Dorsolateral prefrontal cortex (tissue), 122 donors: ENCODE measurements at places on chromosomes 6 and 20.

DNA sequence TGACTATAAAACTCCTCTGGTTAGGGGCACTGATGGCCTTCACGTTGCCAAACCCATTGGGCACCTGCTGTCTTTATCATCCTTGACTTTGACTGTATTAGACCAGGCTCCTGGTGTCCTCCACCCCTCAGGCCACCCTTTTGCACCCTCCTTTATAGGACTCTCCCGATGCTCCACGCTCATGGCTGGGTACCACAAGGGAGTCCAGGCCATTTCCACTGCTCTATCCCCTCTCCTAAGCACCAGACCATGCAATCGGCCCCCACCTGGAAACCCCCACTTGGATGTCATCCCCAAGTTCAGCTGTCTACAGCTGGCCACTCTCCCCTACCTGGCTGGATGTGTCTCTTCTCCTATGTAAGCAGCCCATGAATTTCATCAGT is 115.2 kb downstream of the TOX2 start:
- no peak for DNase-seq

- no peak for DNase-seq
Measured at GRCh38 chr20:6178537-6178936, 55.7 kb upstream of the FERMT1 start.

DNA sequence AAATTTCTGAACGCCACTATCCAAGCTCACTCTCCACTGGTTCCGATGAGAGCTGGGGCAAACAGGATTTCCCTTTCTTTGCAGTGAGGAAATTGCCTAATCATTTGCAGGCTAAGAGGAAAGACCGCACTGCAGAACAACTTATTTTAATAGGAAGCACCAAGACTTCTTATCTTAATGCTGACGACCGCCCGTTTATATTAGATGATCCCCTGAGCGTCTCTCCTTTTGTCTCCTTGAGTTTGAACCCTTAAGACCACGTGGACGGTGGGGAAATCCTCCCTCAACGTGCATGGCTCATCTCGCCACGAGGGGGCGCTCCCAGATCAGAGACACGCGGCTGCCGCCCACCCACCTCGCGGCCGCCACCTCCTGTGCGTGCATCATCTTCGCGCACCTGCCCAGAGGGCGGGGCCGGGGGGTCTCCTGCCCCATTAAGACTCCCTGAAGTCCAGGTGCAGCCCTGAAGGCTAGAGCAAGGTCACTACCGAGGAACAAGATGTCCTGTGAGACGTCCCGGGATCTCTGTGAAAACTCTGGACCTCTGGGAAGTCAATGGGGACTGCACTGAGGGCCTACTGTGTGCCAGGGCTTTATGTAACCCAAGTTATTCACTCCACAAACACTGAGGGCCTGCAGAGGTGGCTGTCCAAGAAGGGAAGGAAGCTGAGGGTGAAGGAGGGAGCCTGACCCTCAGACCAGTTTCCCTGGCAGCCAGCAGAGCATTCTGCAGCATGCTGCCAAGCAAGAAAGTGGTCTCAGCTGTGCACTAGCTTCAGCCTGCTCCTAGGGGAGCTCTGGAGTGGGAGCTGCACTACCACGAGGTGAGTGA is 28.1 kb downstream of the PDYN start:
- peak; percentile 79 for DNase-seq

DNA sequence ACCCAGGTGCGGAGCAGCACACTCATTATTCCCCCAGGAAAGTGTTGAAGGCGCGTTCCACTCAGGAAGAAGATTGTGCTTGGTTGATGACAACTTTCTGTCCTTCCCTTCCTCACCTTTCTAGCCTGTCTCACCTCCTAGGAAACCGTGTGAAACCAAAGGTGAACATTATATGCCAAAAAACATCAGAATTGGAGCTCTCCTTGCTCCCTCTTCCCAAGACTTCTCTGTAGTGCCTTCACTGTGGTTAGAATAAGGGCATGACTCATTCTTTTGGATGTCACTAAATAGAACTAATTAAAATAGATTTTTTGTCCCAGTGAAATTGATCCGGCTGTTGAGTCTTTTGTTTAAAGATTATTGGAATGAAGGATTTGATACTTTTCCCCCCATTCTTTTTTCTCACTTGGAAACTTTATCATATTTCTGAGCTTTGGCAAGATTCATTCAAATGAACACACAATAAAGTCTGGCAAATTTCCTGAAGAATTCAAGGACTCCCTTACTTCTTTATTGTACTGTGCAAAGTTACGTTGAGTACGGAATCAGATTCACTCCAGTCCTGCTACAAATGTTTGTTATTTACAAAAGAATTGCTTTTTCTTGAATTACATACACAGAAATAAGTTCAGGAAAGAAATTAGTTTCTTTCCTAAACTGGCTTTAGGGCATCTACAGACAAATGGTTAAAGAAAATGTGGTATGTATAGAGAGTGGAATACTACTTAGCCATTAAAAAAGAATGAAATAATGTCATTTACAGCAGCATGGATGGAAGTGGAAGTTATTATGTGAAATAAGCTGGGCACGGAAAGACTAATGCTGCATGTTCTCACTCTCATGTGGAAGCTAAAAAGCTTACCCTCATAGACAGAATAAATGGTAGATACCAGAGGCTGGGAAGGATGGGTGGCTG is 142.8 kb upstream of the AKAP12 start:
- DNase-seq, result no peak

- no peak for DNase-seq
Measured at GRCh38 chr6:98824902-98825599, 9.3 kb upstream of the POU3F2 start.

GRCh38 chr6:14051355-14051754 is 66.2 kb upstream of the CD83 start:
- DNase-seq, result no peak

GRCh38 chr6:125957845-125958244 is 1.3 kb downstream of the HINT3 start:
- DNase-seq, result no peak

DNA sequence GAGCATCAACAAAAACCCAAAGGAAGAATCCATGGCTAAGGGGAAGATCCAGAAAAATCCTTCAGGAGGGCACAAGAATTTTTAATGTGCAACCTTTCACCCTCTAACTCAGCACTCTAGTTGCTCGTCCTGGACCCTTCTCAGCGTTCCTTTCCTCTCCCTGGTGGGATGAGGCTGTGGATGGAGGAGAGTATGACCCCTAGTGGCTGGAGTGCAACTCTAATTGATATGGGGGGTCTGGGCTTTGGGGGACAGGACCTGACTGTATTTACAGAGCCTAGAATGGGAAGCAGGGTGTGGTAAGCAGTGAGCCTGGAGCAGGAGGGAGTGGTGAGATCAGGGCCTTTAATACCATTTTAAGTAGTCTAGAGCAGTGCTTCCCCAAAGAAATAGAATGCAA is 83.9 kb upstream of the CEP85L start:
- no peak for DNase-seq

- no peak for DNase-seq
Measured at GRCh38 chr20:58438970-58439808, 50.2 kb downstream of the VAPB start.

DNA sequence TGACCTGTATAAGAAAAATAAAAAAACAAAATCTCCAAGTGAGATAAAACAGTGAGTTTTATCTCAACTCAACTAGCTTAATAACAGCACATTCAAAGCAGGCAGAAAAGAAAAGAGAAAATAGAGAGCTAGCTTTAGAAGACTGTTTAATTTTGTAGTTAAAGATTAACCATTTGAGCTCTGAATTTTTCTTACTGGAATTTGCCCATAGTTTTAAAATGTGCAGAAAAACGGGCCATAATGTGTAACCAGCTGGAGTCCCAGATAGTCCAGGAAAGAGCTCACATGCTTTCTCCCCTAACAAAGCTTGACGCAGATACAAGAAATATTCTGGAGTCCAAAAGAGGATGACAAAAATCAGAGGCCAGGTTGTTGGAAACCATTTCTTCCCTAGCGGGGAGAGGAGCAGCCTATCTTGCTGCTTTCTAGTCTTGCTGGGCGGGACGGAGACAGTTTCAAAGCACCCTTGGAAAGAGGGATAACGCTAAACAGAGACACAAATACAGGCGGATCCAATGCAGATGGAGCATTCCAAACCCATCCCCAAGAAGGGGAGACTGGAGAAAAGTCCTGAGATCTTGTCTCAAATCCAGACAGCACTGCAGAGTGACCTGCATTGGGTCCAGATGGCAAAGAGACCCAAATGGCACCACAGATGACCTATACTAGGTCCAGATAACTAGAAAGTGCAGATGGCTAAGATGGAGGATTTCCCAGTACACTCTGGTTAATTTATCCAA is 16.1 kb downstream of the TTK start:
- no peak for DNase-seq

DNA sequence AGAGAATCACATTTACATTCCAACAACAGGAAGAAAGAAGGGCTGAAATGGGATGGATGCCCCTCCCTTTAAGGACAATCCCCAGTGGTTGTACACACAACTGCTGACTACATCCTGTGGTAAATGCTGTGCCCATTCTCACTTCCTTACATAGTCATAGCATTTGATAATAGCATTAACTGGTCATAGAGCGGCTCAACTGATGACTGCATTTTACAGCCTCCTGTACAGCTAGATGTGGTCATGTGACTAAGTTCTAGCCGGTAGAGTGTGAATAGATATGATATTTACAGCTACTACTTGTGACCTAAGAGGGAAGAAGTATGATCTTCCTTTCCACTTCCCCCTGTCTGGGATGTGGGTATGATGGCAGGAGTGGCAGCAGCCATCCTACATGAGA is 24.7 kb downstream of the KCNK17 start:
- no peak for DNase-seq

- DNase-seq, result no peak
Measured at GRCh38 chr6:143149771-143150170, 89.1 kb downstream of the AIG1 start.

GRCh38 chr6:105560611-105561066 is 157.8 kb upstream of the PREP start:
- no peak for DNase-seq

- DNase-seq, result no peak
Measured at GRCh38 chr6:162377735-162378134, 349.8 kb downstream of the PRKN start.

DNA sequence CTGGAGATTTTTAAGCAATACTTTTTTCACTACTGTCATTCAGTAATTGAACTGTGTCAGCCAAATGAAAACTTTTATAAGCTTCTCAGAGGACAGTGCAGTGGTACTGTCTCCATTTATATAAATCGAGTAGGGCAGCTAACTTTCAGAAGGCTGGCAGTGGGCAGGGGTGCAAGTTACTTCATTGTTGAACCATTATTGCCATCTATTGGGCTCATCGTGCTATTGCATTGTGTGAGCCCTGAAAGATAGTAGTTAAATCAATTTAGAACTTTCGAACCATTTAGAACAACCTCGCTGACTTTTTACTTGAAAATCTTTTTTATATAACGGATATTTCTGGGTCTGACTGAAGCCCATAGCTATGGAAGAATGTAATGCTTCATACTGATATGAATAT is 347.8 kb upstream of the PLCB4 start:
- DNase-seq, result peak; percentile 75

DNA sequence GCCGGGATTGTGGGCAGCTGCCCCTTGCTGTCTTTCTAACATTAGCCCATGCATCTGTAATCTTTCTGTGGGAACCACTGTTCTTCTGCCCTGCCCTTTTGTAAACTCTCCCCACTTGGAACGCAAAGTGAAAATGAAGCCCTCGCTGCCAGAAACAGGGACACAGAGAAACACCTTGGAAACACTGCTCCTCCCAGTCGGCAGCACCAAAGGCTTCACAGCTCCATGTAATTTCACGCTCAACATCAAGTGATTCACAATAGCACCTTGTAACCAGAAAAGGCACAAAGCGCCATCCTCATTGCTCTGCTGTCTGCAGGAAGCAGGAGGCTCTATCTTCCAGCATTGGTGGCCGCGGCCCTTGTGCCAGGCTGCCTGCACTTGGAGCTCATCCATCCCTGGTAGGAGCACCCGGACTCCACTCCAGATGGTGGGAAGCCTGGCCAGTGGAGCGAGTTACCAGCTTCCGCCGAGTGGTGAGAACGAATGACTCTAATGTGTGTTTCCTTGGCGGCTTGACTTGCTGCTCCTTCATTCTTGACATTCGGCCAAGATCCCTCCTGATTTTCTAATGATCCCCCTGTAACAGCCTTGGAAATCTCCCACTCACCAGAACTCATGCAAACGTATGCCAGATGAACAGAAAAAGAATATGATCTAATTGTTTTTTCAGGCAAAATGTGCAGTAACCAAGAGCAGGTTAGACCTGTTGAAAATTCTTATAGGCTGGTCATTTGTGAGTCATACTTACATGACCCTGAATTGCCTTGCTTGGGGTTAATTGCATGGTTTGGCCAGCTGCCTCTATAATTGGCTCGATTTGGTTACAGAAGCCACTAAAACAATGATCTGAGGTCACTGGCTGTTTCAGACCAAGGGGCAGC is 169.1 kb upstream of the CDYL start:
- peak; percentile 77 for DNase-seq

- no peak for DNase-seq
Measured at GRCh38 chr6:42751055-42751454, 5.2 kb upstream of the TBCC start.

DNA sequence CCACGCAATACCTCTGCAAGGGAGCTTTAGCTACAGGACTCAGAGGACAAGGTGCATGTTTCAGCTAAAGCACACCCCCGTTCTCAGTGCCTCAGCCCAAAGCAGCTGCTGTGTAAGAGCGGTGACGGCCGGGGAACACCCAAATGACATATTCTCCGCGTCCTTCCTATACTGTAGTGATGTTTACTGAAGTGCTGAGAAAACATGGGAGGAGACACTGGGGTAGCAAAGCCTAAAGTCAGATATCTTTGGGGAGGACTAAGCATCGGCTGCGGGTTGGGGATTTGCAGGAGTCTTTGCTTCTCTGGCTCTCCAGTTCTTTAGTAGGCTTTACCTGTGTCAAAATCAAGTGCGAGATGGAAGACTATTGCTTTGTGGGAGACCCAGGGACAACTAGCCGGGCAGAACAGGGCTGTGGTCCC is 1.7 kb downstream of the SLC22A23 start:
- no peak for DNase-seq

GRCh38 chr20:58891718-58892140 is 39.2 kb downstream of the GNAS start:
- no peak for DNase-seq

- no peak for DNase-seq
Measured at GRCh38 chr20:34527016-34527415, 10.8 kb downstream of the DYNLRB1 start.

DNA sequence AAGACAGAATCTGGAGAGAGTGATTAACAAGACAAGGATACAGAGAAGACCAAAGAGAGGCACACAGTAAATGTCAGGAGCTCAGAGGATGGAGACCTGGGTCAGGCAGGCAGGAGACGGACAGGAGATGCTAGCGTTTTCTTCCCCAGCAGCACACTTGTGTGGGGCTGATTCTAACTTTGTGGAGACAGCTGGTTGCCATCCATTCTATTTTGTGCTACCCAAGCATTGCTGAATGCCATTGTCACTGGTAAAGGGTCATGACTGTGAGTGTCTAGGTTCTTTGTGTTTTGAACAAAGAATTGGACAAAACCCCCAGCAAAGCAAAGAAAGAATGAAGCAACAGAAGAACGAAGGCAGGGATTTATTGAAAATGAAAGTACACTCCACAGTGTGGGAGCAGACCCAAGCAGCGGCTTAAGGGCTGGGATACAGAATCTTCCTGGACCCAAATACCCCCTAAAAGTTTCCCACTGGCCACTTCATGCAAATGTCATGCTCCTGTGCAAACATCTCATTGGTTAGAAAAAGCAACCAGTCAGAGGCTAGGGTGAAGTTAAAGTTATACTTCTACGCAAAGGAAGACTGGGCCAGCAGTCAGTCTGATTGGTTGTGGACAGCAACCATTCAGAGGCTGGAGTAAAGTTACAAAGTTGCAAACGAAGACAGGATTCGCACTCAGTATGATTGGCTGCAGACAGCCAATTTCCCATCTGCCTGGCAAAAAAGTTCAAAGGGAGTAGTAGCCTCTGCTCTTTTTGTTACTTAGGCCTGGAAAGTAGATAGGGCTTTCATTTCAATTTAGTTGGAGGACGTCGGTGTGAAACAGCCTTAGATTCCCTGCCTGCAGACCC is 17.5 kb downstream of the PTK7 start:
- DNase-seq, result no peak
